ENCODE measurements at places on chromosomes 2 and 18. TPM values are rescaled to one million over a fixed set of nuclear protein-coding genes. Genes with fewer than 3 reads are reported as not detected.

- peaks cover 15% of the 10 kb centered on the region for H3K36me3 ChIP-seq
- no peaks in the 10 kb centered on the region for H3K27me3 ChIP-seq
- H3K27ac ChIP-seq: no peak overlapping the region
- H3K4me3 ChIP-seq: no peak overlapping the region
- H3K4me1 ChIP-seq: no peaks in the 10 kb centered on the region
Observed at GRCh38 chr2:9461079-9461478, 13.3 kb upstream of the IAH1 start.

DNA sequence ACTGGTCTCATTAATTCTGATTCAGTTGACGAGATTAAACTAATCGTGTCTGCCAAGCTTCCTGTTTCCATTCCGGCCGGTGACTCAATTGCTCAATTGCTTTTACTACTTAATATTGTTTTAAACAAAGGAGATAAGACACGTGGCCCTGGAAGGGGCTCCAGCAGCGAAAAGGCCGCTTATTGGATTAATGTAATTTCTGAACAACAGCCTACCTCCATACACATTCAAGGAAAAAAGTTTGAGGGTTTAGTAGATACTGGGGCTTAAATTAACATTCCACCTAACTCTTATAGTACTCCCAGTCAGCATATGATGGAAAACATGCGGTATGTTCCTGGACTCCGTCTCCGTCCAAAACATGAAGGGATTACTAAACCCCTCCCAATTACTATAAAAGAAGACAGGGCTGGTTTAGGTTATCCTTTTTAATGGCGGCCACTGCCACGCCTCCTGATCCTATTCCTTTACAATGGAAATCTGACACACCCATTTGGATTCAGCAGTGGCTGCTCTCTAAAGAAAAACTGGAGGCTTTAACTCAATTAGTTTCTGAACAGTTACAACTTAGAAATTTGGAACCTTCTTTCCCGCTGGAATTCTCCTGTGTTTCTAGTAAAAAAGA, 27.1 kb downstream of the VPS54 start:
- H3K4me1 ChIP-seq: no peaks in the 10 kb centered on the region
- H3K27me3 ChIP-seq: no peaks in the 10 kb centered on the region
- H3K4me3 ChIP-seq: no peak overlapping the region

- no peak overlapping the region for H3K27ac ChIP-seq
- DNase-seq: no peak
- H3K4me3 ChIP-seq: no peak overlapping the region
- H3K36me3 ChIP-seq: peaks cover 2% of the 10 kb centered on the region
Observed at GRCh38 chr2:96655526-96655925, 13.0 kb downstream of the FER1L5 start.

DNA sequence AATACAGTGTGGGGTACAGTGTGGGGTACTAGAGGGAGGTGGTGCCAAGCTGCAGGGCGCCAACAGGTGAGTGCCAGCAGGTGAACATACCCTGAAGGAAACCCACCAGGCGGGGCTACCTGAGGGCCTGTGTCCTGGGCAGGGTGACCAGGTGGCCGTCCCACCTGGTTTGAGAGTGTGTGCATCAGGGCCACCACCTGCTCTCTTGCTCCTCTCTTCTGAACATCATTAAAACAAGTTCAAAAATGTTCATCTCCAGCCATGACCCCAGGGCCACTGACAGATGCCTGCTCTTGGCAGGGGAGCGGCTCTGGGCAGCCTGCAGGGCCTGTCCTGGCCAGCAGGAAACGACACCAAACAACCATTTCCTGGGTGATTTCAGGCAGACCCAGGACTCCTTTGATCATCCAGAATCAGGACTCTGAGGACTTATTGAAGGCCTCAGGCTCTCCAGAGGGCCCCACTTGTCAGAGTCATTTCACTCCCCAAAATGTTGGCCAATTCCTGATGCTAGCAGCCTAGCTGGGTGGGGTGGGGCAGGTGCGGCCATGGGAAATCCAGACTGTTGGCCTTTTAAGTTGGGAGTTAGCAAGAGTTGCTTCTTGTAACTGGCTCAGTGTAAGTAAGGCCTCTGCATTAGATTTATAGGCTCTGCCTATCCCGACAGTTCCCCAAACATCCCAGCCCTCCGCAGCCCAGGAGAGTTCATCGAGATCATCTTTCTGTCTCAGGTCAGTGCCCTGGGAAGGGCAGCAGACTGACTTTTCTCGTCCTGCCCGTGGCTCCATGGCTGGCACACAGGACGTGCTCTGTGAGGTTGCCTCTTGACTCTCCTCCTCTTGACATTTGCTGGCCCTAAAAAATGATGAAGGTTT, 111.5 kb upstream of the ZNF236 start:
- no peak overlapping the region for H3K27ac ChIP-seq
- no peaks in the 10 kb centered on the region for H3K4me1 ChIP-seq
- H3K36me3 ChIP-seq: no peaks in the 10 kb centered on the region
- DNase-seq: no peak

GRCh38 chr2:176566961-176567360, 297.7 kb downstream of the MTX2 start:
- no peak overlapping the region for H3K4me3 ChIP-seq
- no peak for DNase-seq
- no peaks in the 10 kb centered on the region for H3K4me1 ChIP-seq
- H3K27ac ChIP-seq: no peak overlapping the region

DNA sequence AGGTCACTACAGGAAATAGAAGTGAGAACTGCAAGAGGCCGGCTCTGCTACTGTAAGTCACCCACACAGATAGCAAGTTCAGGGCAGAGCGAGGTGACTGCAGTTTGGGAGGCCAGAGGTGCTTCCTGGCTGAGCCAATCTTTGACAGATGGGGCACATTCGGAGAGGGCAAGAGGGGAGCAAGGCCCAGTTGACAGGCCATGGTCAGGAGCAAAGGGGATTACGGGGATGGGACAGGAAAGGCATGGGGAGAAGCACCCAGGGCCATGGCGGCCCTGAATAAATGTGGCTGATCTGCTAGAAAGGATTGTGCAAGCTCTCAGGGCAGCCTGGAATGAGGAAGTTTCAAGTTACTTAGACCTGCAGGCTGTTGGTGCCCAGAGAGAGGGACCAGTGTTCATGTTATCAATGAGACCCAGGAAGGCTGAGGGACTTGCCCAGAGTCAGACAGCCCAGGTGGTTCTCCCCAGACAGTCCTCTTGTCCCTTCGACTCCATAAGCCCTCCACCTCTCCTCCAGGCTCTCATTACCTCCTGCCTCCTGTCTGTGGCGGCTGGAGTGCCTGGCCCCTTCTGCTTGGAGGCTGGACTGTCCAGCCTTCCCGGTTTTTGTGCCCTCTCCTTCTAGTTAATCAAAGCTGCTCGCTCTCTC, 123.3 kb downstream of the CTIF start:
- H3K27ac ChIP-seq: peak overlapping the region; percentile 56
- no peak overlapping the region for H3K4me3 ChIP-seq
- peaks cover 12% of the 10 kb centered on the region for H3K4me1 ChIP-seq

- H3K36me3 ChIP-seq: no peaks in the 10 kb centered on the region
- no peaks in the 10 kb centered on the region for H3K27me3 ChIP-seq
- H3K4me1 ChIP-seq: no peaks in the 10 kb centered on the region
- no peak overlapping the region for H3K4me3 ChIP-seq
- no peak for DNase-seq
Observed at GRCh38 chr2:207055257-207055656, 110.5 kb downstream of the KLF7 start.

GRCh38 chr2:134943540-134943939, 24.9 kb downstream of the CCNT2 start:
- DNase-seq: no peak
- H3K27ac ChIP-seq: no peak overlapping the region
- no peaks in the 10 kb centered on the region for H3K4me1 ChIP-seq
- H3K4me3 ChIP-seq: no peak overlapping the region
- H3K27me3 ChIP-seq: no peaks in the 10 kb centered on the region

- peaks cover 37% of the 10 kb centered on the region for H3K4me1 ChIP-seq
- no peaks in the 10 kb centered on the region for H3K27me3 ChIP-seq
- no peak overlapping the region for H3K4me3 ChIP-seq
- no peak overlapping the region for H3K27ac ChIP-seq
- peak; percentile 35 for DNase-seq
- no peaks in the 10 kb centered on the region for H3K36me3 ChIP-seq
Observed at GRCh38 chr2:144481666-144482065, 38.3 kb downstream of the ZEB2 start.

GRCh38 chr2:84375020-84375419, 84.1 kb downstream of the SUCLG1 start:
- no peaks in the 10 kb centered on the region for H3K36me3 ChIP-seq
- H3K4me3 ChIP-seq: no peak overlapping the region
- no peaks in the 10 kb centered on the region for H3K27me3 ChIP-seq
- DNase-seq: no peak
- no peak overlapping the region for H3K27ac ChIP-seq

- no peaks in the 10 kb centered on the region for H3K27me3 ChIP-seq
- H3K4me1 ChIP-seq: no peaks in the 10 kb centered on the region
- DNase-seq: no peak
- H3K36me3 ChIP-seq: no peaks in the 10 kb centered on the region
- no peak overlapping the region for H3K4me3 ChIP-seq
Observed at GRCh38 chr2:9905413-9905812, 46.1 kb upstream of the GRHL1 start.

- peak overlapping the region; percentile 65 for H3K27ac ChIP-seq
- no peak for DNase-seq
- H3K4me1 ChIP-seq: peaks cover 44% of the 10 kb centered on the region
- H3K27me3 ChIP-seq: no peaks in the 10 kb centered on the region
- H3K4me3 ChIP-seq: no peak overlapping the region
Observed at GRCh38 chr18:12336887-12337286, 28.8 kb downstream of the TUBB6 start.

- no peak overlapping the region for H3K27ac ChIP-seq
- DNase-seq: peak; percentile 17
- no peak overlapping the region for H3K4me3 ChIP-seq
- H3K36me3 ChIP-seq: no peaks in the 10 kb centered on the region
Observed at GRCh38 chr18:67600181-67601180, 84.0 kb upstream of the DSEL start.

DNA sequence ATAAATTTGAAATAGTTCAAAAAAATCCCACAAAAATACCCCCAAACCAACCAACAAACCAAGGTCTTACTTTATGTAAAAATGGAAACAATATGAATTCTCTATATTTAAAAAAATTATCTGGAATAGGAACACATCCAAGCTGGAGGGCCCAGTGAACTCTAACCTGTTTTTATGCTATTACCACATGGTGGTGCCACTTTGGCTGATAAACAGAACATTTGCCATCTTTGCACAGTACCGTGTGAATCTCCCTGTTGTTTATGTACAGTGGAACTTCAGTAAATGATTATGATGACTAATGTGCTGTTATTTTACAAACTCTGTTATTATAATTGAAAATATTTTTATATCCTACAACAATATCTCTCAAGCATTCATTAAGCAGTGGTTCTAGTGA, 145.3 kb upstream of the SMAD7 start:
- H3K4me3 ChIP-seq: no peak overlapping the region
- H3K4me1 ChIP-seq: peaks cover 33% of the 10 kb centered on the region
- H3K36me3 ChIP-seq: no peaks in the 10 kb centered on the region
- no peaks in the 10 kb centered on the region for H3K27me3 ChIP-seq

- peaks cover 17% of the 10 kb centered on the region for H3K4me1 ChIP-seq
- DNase-seq: no peak
Observed at GRCh38 chr2:120224256-120224655, 1.1 kb upstream of the TMEM185B start.

GRCh38 chr2:46269544-46270273, 27.5 kb upstream of the EPAS1 start:
- DNase-seq: no peak
- H3K27ac ChIP-seq: no peak overlapping the region
- H3K27me3 ChIP-seq: no peaks in the 10 kb centered on the region
- H3K36me3 ChIP-seq: no peaks in the 10 kb centered on the region

DNA sequence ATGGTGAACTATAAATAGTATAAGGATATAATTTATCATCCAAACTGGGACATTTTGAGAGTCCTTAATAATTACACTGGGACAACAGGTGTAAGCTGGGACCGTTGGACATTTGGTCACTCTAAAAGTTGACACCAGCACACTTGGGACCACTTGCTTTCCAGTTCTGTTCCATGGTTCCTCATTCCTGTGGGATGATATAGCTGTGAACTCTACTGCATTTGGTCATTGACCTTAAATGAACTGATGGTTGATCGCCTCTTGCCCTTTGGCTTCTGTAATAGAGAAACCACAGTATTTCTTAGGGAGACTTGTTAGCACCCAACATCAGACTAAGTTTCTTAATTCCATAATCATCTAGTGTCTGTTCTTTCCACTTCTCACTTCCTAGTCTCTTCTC, 46.7 kb downstream of the EML6 start:
- no peak for DNase-seq
- no peak overlapping the region for H3K27ac ChIP-seq
- no peaks in the 10 kb centered on the region for H3K27me3 ChIP-seq
- H3K4me3 ChIP-seq: no peak overlapping the region
- H3K36me3 ChIP-seq: no peaks in the 10 kb centered on the region
- no peaks in the 10 kb centered on the region for H3K4me1 ChIP-seq

- peak overlapping the region; percentile 55 for H3K4me3 ChIP-seq
- no peak for DNase-seq
- peaks cover 6% of the 10 kb centered on the region for H3K4me1 ChIP-seq
- no peaks in the 10 kb centered on the region for H3K36me3 ChIP-seq
- peak overlapping the region; percentile 13 for H3K27ac ChIP-seq
Observed at GRCh38 chr2:50344509-50345106, 687.3 kb downstream of the NRXN1 start.

DNA sequence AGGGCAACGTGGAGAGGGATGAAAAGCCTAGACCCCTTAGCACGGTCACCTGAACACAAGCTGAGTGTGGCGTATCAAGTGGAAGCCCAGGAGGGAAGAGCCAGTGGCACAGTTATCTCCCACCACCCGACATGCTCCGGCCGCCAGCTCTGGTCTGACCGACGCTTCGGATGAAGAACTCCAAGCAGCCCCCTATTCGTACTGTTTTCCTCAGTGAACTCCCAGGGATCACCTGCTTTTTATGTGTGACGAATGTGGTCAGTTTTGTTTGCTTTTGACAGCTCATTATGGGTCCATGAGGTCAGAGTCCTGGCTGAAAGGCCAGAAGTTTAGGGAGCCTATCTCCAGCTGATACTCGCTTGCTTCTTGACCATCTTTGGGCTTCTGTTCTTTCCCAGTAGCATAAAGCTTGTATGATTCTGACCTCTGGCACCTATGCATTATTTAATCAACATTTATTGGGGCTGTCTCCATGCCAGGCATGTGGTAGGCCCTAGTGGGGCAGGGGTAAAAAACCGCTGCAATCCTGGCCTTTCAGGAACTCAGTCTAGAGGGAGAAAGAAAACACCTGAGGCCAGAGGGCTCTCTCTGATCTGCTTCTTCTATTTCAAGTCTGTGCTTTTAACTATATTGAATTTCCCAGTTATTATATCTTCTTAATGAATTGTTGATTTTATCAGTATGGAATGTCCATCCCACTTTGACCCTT, 33.0 kb upstream of the MRPL33 start:
- H3K27me3 ChIP-seq: peaks cover 7% of the 10 kb centered on the region
- peaks cover 8% of the 10 kb centered on the region for H3K4me1 ChIP-seq
- DNase-seq: no peak
- H3K4me3 ChIP-seq: no peak overlapping the region
- H3K27ac ChIP-seq: no peak overlapping the region

- peak; percentile 20 for DNase-seq
- H3K4me1 ChIP-seq: peaks cover 10% of the 10 kb centered on the region
- H3K27me3 ChIP-seq: no peaks in the 10 kb centered on the region
Observed at GRCh38 chr2:64327510-64328414, 126.2 kb upstream of the LGALSL start.

BUB1 gene
- 64.2 TPM for total RNA-seq

PPM1G gene
- 101 TPM for total RNA-seq

C2orf76 gene
- 8.3 TPM for total RNA-seq

GTF2A1L gene
- 1.9 TPM for total RNA-seq

KCNS3 gene
- total RNA-seq: 10.5 TPM

GNLY gene
- not detected for total RNA-seq

SERPINB4 gene
- not detected for total RNA-seq

ATP6V1B1 gene
- total RNA-seq: 3.0 TPM
